ENCODE measurements at places on chromosomes 12 and 14. TPM values are rescaled to one million over a fixed set of nuclear protein-coding genes. Genes with fewer than 3 reads are reported as not detected.

The LRRIQ1 gene
- not detected for total RNA-seq

The ATL1 gene
- total RNA-seq: 2.1 TPM

The CFAP73 gene
- total RNA-seq: not detected

The SERPINA10 gene
- not detected for total RNA-seq

The OTOGL gene
- not detected for total RNA-seq

The FGD4 gene
- total RNA-seq: 0.73 TPM

The MYO1A gene
- total RNA-seq: 2.2 TPM

The NINJ2 gene
- total RNA-seq: 2.6 TPM

The KRT6C gene
- total RNA-seq: not detected

All from T-cell (primary cell).